ENCODE measurements at places on chromosomes 6 and 20. TPM values are rescaled to one million over a fixed set of nuclear protein-coding genes. Genes with fewer than 3 reads are reported as not detected.

Gene GPX5
- 0.34 TPM for polyA plus RNA-seq

Gene SLA2
- polyA plus RNA-seq = 1.2 TPM

Gene PLCB4
- 6.1 TPM for polyA plus RNA-seq

GRCh38 chr6:131024565-131024964 is 38.5 kb downstream of the EPB41L2 start:
- no peak for DNase-seq

DNA sequence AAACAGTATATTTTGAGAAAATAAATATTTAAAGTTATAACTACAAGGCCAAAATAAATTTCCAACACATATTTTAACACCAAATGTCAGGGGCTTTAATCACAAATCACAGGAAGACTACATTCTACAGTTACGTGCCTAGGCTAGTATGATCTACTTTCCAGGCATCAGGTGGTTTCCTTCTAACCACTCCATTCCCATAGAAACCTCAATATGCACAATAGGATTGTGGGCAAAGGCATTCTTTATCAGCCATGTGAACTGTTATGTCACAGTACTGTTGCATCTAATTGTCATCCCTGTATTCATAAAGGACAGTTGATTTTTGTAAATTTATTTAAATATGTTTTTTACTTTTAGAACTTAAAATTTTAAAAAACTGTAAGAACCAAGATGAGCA is 32.4 kb downstream of the ATG5 start:
- no peak for DNase-seq

DNA sequence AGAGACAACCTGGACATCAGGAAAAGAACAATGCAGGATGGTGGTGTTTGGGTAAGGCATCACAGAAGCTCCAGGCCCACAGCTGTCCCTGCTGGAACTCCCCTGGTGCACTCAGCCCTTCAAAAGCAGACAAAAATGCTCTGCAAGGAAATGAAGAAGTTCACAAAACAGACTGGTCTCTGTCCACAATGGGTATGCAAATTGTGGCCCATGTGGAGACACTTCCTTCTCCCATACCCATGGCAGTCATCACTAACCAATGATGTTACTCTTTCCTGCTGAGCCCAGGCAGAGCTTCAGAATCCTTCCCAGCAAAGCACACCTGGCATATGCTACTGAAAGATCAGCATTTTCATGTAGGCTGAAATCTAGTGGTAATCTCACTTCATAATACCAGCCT is 42.6 kb upstream of the PXDC1 start:
- DNase-seq = no peak

DNA sequence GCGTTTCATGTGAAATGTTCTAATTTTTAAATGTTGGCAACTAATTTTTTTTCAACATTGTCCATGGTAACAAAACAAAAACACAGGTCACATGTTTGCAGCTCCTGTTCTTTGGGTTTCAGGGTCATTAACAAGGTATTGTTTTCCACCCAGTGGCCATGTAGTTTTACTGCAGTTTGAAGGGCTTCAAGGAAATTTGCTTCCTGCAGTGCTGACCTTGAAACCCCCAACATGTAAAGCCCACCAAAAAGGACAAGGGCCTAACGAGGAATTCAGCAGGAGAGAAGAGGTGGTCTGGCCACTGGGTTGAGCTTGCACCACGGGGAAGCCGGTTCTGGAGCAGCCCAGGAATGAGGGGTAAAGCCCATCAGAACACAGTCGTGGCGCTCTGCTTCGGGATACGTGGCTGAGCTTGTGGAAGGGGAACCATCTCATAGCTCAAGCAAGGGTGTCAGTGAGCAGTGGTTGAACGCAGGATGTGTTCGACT is 13.9 kb upstream of the KLHL31 start:
- no peak for DNase-seq

- DNase-seq = no peak
Observed at GRCh38 chr6:140049251-140049650, 674.8 kb upstream of the CITED2 start.
